RCC 7860 (cell line): ENCODE measurements at places on chromosomes 4 and X.

DNA sequence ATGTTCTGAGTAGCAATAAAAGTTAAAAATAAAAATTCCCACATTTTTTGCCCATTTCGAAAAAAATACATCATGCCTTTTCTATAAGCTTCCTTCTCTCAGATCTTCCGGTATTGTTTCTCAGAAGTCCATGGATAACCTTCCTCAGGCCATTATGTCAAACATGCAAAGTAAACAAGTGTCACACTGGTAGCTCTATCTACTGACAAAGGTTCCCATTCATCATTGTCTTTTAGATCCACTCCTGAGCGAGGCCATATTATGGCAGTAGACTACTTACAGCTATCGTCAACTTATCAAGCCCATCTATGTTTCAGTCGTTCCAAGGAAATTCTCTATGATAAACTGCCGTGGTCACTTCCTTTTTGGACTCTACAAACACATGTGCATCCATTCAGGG, 1068.2 kb downstream of the GLUD2 start:
- no peak for DNase-seq

- DNase-seq = no peak
Observed at GRCh38 chr4:92399032-92399431, 95.3 kb downstream of the GRID2 start.

DNA sequence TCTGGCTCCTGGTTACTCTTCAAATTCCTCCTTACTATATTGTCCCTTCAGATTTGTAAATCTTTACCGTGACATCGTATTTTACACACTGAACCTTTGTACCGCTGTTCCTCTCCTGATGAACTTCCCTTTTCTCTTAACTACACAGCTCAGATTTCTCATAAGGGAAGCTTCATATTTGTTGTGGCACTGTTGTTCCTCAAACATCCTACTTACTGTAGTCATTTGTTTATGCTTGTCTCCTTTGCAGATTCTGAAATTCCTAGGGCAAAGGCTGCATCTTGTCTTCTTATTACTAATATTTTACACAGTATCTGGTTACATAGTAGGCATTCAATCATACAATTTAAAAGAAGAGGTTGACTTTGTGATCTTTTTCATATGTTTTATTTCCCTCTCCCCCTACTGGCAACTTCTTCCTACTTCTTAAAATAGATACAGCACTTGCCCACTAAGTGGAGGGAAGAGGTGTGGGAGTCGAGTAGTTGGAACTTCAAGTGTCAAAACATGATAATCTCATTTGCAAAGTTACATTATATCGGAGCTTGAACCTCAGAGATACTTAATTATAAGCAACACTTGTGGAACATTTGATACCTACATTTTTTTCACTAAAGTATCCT, 50.0 kb downstream of the TET2 start:
- no peak for DNase-seq

DNA sequence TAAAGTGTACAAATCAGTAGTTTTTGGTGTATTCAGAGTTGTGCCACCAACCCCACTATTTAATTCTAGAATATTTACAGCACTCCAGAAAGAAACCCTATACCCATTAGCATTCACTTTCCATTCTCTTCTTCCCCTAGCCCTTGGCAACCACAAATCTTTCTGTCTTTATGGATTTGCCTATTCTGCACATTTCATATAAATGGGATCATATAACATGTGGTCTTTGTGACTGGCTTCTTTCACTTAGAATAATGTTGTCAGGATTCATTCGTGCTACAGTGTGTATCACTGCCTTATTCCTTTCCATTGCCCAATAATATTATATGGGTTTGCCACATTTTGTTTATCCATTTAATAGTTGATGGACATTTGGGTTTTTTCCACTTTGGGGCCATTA, 32.2 kb downstream of the SGMS2 start:
- DNase-seq = no peak

DNA sequence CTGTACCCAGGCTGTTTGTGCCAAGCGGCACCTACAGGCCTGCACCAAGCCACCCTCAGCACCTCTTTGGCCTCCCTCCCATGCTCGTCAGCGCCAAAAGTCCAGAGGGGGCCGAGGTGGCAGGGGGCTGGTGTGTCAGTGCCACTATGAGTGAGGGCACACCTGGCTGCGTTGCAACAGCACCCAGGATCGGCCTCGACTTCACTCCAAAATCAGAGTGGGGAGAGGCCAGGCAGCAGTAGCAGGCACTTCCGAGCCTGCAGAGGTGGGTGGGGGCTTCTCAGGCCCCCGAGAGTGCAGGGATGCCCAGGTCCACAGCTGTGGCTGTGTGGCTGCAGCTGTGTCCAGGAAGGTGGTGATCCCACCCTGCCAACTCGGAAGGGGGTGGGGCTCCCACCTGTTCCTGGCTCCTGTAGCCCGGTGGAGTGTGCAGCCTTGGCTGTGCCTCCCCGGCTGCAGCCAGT, 58.5 kb downstream of the PPA2 start:
- no peak for DNase-seq

- DNase-seq = no peak
Observed at GRCh38 chr4:3307486-3307885, 14.7 kb downstream of the RGS12 start.

DNA sequence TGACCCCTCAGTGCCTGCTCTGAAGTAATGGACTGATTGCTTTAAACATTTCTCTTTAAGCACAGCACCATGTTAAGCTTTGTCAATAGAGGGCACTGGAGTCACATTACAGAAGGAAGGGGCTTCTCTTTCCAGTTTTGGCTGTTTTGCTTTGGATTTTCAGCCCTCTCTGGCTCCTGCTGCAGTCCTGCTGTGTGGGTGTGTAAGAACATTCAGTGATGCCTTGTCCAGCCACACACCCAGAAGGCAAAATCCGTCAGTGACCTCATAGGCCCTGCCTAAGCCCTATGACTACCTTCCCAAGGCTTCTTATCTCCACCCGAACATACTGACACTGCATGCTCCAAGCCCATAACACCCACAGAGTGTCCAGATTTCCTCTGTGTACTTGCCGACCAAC, 215.3 kb upstream of the CTSO start:
- peak; percentile 42 for DNase-seq

- DNase-seq = no peak
Observed at GRCh38 chrX:128165884-128166408, 113.7 kb upstream of the ACTRT1 start.

- DNase-seq = peak; percentile 50
Observed at GRCh38 chrX:21972046-21972445, 31.5 kb downstream of the SMS start.

DNA sequence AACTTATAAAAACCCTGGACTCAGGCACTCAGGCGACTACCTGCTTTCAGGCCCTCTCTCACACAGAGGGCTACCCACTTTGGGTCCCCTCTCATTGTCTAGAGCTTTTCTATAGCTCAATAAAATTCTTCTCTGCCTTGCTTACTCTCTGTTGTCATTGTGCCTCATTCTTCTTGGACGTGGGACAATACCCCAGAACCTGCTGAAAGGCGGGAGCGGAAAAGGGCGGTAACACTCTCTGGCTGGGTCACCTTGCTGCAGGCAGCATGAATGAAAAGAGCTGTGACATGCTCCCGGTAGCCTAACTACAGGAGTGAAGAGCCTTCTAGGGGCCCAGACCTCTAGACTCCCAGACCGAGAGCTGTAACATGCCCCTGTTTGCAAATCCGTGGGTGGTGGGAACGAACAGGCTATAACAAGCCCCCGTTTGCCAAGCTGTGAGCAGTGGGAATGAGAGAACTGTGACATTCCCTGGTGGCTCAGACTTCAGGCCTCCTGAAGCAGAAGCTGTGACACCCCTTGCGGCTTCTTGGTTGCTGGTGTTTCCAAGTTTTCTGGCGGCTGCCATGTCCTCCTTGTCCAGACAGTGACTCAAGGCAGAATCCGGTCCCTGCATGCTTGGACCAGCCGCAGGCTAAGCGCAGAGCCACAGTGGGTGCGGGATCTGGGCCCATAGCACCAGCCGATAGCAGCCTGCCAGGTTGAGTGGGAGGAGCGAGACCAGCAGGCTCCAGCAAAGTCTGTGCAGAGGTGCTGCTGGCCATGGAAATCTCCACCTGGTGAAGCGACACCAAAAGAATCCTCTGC, 684.6 kb downstream of the ARAP2 start:
- no peak for DNase-seq

DNA sequence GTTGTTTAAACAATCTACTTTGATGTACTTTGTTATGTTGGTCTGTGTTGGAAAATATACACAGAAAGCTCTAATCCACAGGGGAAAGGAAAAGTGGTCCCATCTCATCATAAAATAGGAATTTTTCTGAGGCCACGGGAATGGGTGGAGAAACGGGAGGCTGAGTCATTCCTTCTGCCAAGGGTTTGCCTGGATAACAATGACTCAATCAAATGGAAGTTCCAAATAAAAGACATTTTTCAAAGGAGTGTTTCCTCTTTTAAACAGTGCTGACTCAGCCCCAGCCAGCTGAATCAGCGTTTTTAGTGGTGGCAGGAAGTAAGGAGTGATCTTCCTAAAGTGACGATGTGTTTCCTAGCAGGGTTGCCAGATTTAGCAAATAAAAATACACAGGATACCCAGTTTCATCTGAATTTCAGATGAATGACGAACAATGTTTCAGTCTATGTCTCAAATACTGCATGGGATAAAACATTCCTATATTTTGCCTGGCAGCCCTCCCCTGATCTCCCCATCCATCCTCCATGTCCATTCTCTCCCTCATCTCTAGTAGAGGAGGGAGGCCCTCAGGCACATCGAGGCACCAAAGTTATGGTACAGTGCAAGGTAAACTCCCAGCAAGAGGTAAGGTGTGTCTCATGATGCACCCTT, 345.4 kb upstream of the GATB start:
- DNase-seq = peak; percentile 89

DNA sequence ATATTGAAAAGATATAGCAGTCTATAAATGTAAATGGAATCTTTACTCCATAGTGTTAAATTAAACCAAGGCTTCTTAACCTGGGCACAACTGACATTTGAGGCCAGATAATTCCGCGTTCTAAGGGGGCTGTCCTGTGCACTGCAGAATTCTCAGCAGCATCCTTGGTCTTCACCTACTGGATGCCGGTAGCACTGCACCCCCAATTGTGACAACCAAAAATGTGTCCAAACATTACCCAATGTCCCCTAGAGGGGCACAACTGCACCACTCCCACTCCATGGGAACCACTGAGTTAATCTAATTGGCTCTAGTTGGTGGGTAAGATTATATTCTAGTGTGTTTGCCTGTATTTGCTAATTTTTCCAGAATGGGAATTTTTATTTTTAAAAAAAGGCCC, 16.6 kb downstream of the AP1S2 start:
- no peak for DNase-seq

DNA sequence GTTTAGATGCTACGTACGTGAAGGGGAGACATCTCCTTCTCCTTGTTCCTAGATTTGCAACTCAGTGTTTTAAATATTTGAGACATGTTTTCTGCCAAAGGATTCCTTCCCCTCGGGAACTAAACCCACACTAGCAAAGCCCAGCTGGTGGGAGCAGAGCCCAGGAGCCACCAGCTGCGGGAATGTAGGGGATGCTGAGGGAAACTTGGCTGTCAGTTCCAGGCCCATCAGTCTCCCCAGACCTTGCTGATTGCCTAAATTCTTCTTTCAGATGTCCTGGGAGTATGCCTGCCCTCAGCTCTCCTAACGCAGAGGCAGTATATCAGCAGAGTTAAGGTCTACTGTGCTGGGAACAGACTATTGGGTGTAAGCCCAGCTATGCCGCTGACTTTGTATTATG, 630.0 kb upstream of the TENM3 start:
- DNase-seq = no peak

DNA sequence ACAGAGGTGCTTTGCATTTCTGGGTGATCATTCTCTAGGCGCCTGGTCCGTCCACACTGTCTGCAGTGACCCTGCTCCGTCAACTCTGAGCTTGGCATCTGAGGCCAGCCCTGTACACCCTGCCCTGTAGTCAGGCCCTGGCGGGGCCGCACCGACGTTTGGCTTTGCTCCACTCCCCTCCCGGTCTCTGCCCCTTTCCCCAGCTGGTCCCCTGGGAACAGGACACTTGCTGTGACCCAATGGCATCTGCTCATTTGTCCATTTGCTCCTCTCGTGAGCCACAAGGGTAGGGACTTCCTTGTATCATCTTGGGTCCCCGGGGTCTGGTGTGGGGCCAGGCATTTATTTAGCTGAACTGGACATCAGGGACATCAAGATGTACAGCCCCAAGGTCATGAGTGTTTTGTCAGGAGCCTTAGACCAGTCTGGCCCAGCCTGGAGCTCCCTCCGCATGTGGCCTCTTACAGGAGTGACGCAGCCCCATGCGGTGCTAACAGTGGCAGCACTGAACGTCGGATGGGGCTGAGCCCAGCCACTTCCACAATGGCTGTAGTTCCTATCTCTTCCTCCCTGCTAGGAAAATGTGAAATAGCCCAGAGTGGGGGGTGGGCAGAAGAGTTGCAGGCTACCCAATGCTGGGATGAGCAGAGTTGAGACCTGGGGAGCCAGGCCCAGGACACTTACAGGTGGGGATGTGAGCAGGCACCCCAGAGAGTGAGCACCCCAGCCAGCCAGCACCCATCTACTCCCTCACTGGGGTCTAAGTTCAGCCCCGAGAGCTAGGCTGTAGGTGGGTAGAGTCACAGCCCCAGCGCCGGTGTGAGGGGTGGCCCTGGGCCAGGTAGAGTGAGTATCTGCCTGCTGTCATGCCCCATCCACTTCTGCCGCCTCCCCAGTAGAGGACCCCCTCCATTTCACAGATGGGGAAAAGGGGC, 2.0 kb upstream of the SH3BP2 start:
- DNase-seq = no peak

- DNase-seq = no peak
Observed at GRCh38 chr4:119136546-119136945, 914 bp downstream of the MYOZ2 start.

- DNase-seq = no peak
Observed at GRCh38 chrX:52368368-52369055, at the start of gene XAGE2. Gene XAGE2 (plus strand): TSS chrX:52369021. CDS start chrX:52370015, 994 bp downstream.

GRCh38 chrX:149541521-149542047, 772 bp downstream of the EOLA1 start:
- DNase-seq = no peak

- no peak for DNase-seq
Observed at GRCh38 chr4:58658701-58659100, 1548.5 kb upstream of the IGFBP7 start.

- no peak for DNase-seq
Observed at GRCh38 chr4:145546175-145546915, 64.7 kb downstream of the SMAD1 start.

DNA sequence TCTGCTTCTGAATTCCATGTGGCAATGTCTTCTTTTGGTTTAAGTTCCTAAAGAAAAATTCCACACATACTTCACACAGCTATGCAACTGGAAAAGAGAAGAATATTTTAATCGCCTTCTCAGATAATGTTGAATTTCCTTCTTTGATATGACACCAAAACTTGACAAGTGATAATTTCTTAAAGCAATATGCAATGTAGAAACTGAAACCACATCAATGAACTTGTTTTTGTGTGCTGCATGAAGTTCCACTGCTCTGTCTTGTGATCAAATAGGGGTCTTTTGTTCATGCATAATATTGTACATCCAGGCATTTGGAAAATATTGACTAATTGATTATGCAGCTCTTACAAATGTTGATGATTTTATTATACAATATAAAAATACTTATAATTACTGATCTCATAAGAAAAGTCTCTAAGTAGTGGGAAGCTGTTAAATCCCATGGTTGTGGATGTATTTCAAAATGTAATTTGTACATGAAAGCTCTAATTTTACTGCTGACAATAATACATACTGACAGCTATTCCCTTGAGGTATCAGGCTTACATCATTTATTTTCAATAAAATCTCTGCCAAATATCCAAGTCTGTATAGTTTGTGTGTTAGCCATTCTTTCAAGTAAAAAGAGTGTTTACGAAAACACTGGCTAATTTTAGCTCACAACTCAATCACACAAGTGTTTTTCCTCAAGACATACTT, 56.5 kb downstream of the AGA start:
- no peak for DNase-seq

GRCh38 chr4:147843162-147843561, 111.3 kb downstream of the ARHGAP10 start:
- DNase-seq = no peak
